ENCODE measurements at places on chromosomes 5 and 9.

GRCh38 chr5:52708463-52708862 lies 79.3 kb upstream of the ITGA1 start:
- no peak for DNase-seq

DNA sequence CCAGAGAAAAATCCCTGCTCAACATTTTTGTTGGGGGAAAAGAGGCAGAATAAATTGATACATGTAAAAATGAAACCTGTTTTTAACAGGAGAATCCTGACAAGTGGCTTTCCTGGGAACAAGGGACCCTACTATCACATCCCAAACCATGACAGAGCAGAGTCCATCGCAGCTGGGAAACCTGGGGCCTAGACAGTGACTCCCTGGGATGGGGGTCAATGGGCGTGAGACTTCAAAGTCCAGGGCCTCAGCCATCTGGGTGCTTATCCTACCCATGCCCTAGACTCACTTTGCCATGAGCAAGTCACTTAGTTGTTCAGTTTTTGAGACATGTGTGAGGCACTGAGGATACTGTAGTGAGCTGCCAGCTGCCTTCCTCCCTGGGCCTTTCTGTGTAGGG lies 5.7 kb downstream of the TCOF1 start:
- DNase-seq: no peak

GRCh38 chr5:87421307-87421706 lies 8.6 kb upstream of the CCNH start:
- DNase-seq: no peak

- no peak for DNase-seq
Observed at GRCh38 chr5:148811756-148812155, 14.7 kb upstream of the ADRB2 start.

GRCh38 chr5:141807329-141807728 lies 70.9 kb downstream of the PCDH1 start:
- no peak for DNase-seq
